Foreskin fibroblast (primary cell): ENCODE measurements at places on chromosomes 5 and 9.

- DNase-seq: no peak
These were observed 48.3 kb upstream of the LRRC14B start for GRCh38 chr5:143041-143440.

- DNase-seq: peak; percentile 77
These were observed at the start of gene OLFM1 for GRCh38 chr9:135087489-135087792. Gene OLFM1, plus strand, starts transcription at chr9:135087668. Its CDS starts 322 bp downstream, at chr9:135087990.

GRCh38 chr9:97659771-97660170 lies 26.1 kb downstream of the NCBP1 start:
- no peak for DNase-seq

GRCh38 chr9:20619487-20620200 lies 2.7 kb downstream of the MLLT3 start:
- DNase-seq: peak; percentile 52

DNA sequence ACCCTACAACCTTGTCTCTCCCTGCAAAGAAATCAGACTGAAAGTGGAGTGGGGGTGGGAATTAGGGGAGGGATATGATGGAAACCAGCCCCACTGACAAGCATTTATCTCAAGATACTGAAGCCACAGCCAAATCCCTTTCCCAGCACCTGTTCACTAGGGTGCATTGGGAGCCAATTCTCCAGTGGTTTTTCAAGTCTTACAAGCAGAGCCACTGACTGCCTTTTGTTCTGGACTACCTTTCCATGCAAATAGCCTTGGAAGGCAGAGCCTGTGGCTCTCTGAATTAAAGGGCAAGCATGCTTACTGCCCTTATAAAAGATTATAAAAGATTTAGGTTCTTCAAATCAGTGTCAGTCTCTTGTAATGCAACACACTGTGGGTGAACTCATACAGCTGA lies 8.8 kb upstream of the GGTA1 start:
- no peak for DNase-seq

- DNase-seq: peak; percentile 54
These were observed 129.3 kb upstream of the SLC44A1 start for GRCh38 chr9:105114964-105115728.

- DNase-seq: peak; percentile 64
These were observed 60.9 kb downstream of the YTHDC2 start for GRCh38 chr5:113574417-113574816.

- DNase-seq: peak; percentile 38
These were observed 145.5 kb upstream of the POU5F2 start for GRCh38 chr5:93886917-93887361.

- no peak for DNase-seq
These were observed 63.4 kb downstream of the ANKRD33B start for GRCh38 chr5:10627160-10627701.

DNA sequence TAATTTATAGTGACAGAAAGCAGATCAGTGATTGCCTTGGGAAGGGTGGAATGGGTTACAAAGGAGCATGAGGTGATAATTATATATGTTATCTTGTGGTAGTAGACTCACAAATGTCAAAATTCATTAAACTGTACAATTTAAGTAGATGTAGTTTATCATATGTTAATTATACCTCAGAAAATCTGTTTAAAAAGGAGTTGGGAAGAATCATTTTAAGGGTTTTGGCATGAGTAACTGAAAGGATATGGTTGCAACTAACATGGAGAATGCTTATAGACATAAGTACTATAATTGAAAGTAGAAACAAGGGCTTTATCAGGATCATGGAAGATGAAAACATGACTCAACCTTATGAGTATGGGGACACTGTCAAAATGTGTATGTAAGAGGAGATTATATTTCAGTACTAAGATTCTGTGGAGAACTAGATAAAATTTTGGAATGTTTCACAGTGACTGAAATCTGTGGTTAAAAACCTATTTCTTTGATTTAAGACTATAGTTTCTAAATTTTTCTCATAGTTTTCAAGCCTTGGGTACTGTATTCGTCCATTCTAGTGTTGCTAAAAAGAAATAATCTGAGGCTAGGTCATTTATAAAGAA lies 73.3 kb downstream of the FCHO2 start:
- DNase-seq: peak; percentile 12

- DNase-seq: no peak
These were observed 6.1 kb upstream of the C5orf58 start for GRCh38 chr5:170226661-170227060.

DNA sequence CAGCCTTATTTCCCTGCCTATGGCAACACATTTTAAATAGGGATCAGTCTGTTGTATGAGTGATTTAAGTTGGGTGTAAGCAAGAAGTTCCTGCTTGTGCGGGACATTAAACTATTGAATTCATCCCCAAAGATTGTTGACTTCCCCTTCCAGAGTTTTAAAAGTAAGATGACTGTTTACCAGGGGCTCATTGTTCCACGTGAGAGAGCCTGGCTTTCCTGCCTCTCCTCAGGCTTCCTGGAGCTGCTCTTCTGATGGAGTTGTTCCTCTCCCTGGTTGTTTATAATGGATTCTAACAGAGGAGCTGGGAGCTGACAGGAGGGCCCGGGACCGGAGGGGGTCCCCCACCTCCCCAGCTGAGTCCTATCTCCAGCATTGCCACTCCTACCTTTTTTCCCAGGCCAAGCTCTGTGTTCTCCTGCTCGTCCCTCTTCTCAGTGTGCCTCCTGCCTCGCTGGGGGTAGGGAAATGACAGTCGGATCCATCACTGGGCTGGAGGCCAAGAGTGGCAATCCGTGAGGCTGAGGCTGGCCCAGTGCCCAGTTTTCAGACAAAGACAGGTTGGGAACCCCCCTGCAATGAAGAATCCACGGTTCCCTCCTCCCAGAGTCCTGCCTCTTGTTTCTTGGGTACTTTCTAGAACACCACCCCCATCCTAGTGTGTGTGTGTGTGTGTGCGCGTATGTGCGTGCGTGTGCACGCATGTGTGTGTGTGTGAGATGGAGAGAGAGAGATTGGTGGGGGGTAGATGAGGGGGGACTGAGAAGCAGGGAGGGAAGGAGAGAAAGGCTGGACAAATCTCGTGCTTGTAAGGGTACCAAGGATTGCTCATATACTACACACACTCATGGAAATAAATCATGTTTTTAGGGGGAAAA lies 123.7 kb upstream of the NFIB start:
- peak; percentile 14 for DNase-seq

DNA sequence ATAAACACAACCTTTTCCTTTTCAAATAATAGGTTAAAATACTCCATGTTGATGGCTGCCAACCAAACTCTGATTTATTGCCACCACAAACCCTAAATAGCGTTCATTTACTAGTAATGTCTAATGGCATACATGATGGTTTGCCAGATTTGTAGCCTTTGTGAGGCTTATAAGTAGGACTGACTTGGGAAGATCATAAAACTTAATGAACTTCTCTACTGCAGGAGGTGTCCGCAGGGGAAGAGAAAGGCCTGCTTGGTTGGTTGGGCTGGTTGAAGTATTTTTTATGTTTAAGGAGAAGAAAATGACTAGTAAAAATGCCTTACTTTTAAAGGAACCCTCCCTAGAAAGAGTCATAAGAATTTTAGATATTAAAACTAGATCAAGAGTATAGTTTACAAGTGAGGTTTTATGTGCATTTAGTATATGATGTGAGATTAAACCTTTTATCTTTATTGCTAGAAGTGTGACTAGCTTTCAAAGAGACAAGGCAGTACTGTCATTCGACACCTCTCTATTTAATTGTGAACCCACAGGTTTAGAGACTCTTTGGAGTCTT lies 5.0 kb downstream of the PBX3 start:
- no peak for DNase-seq

DNA sequence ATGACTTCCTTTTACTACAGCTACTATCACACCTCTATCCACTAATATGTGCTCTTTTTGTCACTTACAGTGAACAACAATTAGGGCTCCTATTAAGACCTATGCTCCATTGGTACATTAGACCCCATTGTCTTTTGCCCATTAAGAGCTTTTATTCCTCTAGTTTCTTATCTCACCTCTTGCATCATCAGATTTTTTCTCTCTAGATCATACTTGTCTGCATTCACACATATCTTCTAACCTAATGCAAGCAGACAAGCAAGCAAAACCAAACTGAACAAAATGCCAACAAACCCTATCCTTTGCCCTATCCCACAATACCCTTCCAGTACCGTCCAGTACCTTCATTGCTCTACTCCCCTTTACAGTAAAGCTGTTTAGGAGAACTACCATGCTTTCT lies 10.1 kb upstream of the RBM27 start:
- DNase-seq: peak; percentile 20
